EL (cell line): ENCODE measurements at places on chromosomes 12 and 14.
A peak's percentile ranks its signal among the peaks of the same experiment; 100 is the strongest.

- DNase-seq: no peak
These were observed 32.6 kb downstream of the DTX1 start for GRCh38 chr12:113088971-113089756.

DNA sequence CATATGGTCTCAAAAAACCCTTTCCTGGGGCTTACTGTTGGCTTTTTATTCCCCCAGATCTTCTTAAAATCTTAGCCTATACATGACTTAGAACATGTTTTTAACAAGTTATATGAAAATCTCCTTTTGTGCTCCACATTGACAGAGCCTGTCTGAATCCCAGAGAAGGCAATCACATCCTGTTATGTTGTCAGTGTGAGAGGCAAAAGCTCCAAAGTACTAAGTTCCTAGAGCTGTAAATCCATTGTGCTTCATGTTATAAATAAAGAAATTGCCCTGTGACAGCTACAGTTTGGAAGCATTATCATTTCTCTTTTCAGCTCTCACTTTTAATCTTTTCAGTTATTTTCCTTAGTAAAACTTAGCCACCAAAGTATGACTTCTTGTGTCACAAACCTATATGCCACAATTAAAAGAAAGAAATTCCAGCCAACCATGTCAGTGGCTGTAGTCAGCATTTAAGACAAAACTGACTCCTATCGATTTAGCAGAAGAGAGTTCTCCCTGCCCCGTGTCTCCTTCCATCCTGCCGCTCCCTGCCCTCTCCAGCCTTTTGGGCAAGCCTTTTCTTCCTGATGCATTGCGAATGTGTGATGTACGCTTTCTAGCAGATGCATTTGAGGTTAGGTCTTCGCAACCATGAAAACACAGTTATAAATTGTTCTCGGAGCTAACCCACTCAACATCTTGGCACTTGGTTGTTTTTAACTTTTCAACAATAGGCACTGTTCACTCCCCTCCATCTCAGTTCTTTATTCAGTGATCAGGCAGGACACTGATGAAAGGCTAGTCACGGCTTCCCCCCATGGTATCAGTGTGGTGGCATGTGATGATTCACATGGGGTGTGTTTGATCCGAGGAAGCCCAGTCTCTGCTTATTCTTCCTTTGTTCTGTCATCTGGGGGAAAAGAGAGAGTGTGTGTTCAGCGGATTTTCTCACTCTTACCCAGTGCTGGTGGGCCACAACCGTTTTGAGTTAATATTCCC is 143.5 kb downstream of the SSPN start:
- DNase-seq: peak; percentile 70

DNA sequence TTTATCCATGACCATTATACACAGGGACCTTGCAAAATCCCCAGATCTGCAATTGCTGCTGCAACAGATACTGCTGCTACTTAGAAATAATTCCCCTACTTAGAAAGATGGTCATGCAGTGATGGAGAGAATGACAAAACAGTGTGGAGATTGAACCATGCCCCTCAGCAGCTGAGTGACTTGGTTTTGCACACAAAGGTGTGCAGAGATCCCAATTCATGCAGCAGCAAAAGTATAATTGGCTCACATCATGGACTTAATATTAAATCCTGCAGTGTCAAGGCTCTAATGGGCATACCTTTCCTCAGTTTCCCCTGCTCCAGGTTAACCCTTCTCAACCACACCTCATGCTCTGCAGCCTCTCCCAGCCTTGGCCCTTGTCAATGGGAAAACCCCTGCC is 3.0 kb upstream of the KRT78 start:
- no peak for DNase-seq

DNA sequence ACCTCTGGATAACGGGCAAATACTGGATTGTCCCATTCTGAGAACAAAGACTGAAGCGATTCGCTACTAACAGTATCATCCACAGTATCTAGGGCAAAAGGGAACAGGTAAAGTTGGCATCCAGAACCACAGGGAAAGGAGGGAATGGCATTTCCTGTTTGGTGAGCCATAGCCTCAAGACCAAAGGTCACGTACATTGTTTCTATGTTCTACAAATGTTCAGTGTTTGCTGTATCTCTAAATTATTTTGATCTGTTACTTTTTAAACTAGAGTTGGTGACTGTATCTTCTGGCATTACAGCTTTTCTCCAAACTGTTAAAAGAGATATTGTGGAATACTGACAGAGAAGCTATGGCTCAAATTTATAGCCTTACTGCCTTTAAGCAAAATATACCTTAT is 9.7 kb downstream of the MLH3 start:
- DNase-seq: no peak

- peak; percentile 63 for DNase-seq
These were observed 15.3 kb upstream of the BDKRB2 start for GRCh38 chr14:96189281-96189711.

DNA sequence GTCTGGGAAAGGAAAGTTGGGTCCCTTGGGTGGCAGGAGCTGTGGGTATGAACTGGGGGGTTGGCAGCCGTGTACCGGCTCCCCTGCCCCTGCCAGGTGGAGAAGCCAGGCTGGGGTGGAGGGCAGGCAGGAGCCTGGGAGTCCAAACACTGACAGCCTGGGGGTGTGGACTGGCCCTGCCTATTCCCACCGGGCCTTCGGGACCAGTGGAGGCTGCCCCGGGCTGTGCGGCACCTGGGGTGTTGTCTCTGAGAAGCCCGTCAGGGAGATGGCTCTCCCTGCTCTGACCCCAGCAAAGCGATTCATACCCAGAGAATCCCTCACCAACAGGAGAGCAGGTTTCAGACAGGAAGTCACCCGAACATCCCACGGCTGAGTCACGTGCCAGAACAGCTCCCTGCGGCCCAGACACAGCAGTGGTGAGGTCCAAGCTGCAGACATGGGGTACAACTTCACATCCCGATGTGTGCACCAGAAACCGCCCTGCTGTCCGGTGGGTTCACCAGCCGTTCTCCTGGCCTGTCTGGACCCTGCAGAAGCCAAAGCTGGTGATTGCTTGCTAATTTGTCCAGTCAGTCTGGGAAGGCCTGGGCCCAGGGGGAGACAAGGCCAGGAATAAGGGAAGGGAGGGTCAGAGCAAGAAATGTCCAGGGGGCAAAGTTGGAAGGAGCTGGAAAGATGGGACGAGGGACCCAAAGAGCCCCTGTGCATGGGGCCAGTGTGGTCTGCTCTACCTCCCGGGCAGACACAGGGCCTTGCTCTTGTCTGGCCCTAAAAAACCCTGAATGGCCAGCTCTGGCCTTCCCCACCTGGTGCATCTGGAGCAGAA is 2.1 kb upstream of the GPR132 start:
- DNase-seq: peak; percentile 73

- no peak for DNase-seq
These were observed 211.0 kb upstream of the NUDT4 start for GRCh38 chr12:93166541-93167307.

DNA sequence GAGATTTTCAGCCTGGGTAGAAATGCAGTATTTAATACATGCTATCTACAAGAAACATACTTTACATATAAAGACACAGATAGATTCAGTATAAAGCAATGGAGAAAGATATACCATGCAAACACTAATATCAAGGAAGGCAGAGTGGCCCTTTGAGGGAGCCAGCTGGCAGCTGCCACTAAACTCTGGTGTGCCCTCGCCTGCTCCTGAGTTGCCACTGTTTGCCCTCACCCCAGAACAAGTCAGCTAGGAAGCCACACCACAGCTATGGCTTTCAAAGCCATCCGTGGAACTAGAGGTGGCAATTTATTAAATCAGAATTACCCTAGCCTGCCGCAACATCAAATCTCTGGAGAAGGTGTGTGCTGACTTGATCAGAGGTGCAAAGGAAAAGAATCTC is 18.3 kb downstream of the PXN start:
- DNase-seq: no peak

- DNase-seq: peak; percentile 59
These were observed 39.9 kb downstream of the DNAI7 start for GRCh38 chr12:25155022-25155576.

DNA sequence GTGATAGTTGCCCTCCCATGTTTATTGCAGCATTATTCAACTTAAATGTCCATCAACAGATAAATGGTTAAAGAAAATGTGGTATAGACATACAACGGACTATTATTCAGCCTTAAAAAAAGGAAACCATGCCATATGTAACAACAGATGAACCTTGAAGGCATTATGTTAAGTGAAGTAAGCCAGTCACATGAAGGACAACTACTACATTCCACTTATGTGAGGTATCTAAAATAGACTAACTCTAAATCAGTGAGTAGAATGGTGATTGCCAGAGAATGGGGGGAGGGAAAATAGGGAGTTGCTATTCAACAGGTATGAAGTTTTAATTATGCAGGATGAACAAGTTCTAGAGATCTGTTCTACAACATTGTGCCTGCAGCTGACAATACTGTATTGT is 10.1 kb downstream of the PCNX4 start:
- DNase-seq: peak; percentile 37

GRCh38 chr14:23538785-23539184 is 12.8 kb downstream of the ZFHX2 start:
- DNase-seq: peak; percentile 25

GRCh38 chr12:106645074-106645421 is 62.2 kb downstream of the RFX4 start:
- DNase-seq: no peak

GRCh38 chr12:125288931-125289928 is 224.0 kb downstream of the AACS start:
- no peak for DNase-seq

DNA sequence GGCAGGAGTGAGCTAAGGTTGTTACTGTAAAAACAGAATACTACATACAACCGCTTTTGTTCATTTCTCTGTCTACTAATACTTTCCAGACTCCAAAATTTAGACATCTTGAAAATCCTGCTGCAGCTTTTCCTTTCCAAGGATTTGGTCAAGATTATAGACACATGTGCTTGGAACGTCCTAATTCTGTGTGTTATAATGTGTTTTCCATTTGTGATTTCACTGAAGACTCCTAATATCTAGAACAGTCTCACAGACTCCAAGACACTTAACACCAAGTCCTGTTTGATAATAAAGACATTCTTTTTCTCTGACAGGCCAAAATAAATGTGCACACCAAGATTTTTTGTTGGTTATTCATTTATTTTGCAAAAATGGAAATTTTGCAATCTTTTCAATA is 41.8 kb upstream of the TMTC2 start:
- DNase-seq: no peak

DNA sequence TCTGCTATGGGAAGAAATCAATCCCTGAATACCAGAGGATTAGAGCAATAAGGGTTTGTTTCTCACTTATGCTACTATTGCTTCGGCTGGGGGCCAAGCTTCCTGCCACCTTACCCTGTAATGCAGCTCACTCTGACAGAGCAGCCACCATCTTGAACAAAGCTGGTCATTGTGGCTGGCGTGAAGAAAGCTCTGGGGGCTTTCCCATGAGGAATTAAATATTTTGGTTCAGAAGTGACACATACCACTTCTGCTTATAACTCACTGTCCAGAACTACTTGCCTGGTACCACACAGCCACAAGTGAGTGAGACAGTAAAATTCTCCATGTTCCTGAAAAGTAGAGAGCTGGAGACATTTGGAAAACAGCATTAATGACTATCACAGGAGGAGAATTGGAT is 82.6 kb downstream of the GALNT8 start:
- DNase-seq: no peak

DNA sequence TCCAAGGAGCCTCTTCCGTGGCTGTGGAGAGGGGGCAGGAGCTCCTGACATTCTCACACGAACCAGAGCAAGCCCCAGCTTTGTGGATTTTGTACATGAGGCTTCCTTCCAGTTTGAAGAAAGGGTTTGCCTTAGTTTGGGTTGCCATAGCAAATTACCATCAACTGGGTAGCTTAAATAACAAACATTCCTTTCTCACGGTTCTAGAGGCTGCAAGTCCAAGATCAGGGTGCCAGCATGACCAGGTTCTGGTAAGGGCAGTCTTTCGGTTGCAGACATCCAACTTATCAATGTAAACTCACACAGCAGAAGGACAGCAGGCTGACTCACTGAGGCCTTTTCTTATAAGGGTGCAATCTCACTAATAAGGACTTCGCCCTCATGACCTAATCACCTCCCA is 25.9 kb upstream of the STAB2 start:
- DNase-seq: peak; percentile 54

- peak; percentile 34 for DNase-seq
These were observed 27.8 kb upstream of the GLIPR1 start for GRCh38 chr12:75452675-75453330.

DNA sequence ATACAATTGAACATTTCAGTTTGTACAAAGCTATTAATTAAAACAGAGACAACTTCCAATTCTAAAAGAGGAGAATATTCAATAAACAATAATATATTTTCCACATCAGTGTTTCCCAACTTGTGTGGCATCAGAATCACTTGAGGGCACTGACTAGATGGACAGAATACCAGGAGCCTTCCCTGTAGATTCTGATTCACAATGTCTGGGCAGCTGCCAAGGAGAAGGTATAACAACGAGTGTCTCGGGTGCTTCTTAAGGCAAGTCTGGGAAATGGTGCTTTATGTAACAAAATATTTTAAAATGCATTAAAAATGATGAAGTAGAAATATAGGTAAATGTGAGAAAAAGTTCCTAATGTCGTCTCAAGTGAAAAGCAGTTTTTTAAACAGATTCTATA is 26.2 kb downstream of the GALC start:
- DNase-seq: peak; percentile 37

GRCh38 chr14:72013721-72014345 is 81.6 kb downstream of the RGS6 start:
- DNase-seq: no peak

DNA sequence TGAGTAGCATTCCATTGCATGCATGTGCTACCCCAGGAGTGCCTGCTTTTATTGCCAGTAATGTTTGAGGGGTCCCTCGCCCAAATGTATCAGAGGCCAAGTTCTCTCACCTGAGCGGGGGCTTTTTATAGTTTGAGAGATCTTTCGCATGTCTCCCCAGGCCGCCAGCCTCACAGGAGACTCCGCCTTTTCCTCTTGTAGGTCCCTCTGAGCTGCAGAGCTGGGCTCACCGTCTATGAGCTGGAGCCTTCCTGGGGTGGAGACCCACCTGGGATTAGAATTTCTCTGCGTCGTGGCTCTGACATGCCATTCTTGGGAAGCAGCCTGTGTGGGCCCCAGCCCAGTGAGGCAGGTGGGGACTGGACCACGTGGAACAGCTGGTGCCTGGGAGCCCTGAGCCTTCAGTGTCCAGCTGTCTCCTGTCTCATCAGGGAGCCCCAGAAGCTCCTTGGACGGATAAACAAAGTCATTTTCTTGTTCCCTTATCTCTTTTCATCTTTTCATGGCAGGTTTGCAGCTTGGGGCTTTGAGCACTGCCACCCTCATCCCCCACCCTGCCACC is 261.7 kb upstream of the CRY1 start:
- no peak for DNase-seq

GRCh38 chr14:102421411-102422057 is 58.8 kb downstream of the TECPR2 start:
- no peak for DNase-seq
